ENCODE measurements at places on chromosomes 1 and 21.

GRCh38 chr21:40680311-40680710 is 166.6 kb downstream of the DSCAM start:
- no peak for DNase-seq

- DNase-seq: peak; percentile 98
These were observed 37.4 kb downstream of the ZNF496 start for GRCh38 chr1:247294282-247294681.

DNA sequence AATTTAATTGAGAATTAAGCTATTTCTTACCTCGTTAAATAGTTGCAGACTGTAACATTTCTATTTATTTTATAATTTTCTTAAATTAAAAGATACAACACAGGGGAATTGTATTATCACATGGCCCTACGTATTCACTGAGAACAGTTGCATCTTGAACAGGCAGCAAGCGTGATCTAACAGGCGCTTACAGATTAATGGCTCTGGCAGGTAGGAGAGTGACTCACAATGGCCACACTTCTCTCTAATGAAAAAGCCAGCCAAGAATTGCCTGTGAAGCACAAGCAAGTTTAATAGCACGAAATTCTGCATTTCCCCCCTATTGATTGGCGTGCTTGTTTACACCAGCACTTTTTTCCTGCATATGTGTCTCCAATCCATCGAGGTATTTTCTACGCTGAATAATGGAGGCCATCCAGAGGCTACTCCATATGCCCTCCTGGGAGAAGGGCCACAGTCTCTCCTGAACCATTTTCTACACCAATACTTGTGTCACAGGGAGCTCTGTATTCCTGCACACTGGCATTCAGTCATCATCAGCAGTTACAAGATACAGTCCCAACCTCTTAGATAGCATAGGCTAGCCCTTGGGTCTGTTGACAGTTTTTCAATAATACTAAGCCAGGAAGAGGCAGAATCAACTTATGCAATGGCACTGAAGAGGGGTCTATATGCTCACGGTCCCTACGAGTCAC is 150.6 kb upstream of the PLD5 start:
- no peak for DNase-seq

GRCh38 chr1:73100216-73100615 is 817.9 kb upstream of the NEGR1 start:
- no peak for DNase-seq

GRCh38 chr1:54297596-54298283 is 97.8 kb downstream of the MRPL37 start:
- DNase-seq: no peak

DNA sequence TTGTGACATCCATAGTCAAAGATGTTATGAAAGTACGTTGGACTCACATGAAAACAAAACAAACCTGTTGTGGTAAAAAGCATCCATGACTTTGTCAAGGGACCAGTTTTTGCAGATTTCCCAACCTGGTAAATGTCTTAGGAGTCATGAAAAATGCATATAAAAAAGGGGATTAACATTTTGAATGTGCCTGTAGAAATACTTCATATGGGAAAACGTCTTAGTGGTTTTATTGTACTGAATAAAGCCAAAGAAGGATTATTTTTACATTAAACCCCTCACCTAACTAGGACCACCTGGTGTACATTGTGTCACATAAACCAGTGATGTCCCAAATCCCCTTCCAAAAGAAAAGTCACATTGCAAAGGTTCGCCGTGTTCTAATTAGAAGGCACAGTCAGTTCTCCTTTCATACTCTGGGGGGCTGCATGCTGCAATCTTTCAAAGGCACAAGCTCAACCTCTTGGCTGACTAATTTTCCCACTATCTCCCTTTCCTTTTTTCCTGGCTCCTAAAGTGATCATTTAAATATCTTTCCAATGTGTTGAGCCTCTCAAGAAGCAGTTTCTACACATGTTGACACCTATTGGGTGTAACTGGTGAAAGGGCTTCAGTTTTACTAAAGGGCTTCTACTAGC is 119.8 kb upstream of the SPAG17 start:
- no peak for DNase-seq

GRCh38 chr1:22567197-22567596 is 3.9 kb downstream of the EPHA8 start:
- DNase-seq: no peak
